Left ventricle myocardium superior (tissue), 1 donor: ENCODE measurements at places on chromosomes 2 and 18. TPM values are rescaled to one million over a fixed set of nuclear protein-coding genes. Genes with fewer than 3 reads are reported as not detected.

RFX8 gene
- total RNA-seq, result not detected

PUM2 gene
- total RNA-seq, result 80.6 TPM

- no peak for DNase-seq
Observed at GRCh38 chr2:108194409-108195132, 45.2 kb upstream of the SULT1C3 start.

DNA sequence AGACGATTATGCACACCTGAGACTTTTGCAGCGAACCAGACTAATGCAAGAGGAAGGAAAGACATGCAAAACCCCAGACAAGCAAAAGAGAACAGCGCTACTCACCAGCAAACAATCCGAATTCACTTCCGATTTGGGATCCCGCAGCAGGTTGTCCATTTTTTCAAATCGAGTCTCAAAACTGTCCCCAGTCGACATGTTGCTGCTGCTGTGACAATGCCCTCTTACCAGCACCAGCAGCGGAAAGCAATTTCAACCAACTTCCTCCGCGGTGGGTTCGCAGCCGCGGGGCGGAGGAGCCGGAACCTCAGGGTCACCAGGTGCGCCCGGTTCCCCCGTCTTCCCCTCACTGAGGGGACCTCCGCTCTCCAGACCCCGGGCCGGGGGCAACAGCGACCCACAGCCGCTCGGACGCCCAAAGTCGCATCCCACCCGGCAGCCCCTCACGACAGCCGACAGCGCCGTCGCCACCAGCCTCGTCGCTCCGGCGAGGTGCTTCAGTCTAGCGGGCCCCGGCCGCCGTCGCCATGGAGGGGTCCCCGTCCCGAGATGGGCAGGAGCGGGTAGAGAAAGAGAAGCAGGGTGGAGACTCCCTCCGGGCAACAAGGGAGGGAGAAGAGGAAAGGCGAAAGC lies 784 bp downstream of the ROCK1 start:
- DNase-seq, result peak; percentile 68
